Hypothalamus (tissue), 51 donors: ENCODE measurements at places on chromosomes 5 and 9.

DNA sequence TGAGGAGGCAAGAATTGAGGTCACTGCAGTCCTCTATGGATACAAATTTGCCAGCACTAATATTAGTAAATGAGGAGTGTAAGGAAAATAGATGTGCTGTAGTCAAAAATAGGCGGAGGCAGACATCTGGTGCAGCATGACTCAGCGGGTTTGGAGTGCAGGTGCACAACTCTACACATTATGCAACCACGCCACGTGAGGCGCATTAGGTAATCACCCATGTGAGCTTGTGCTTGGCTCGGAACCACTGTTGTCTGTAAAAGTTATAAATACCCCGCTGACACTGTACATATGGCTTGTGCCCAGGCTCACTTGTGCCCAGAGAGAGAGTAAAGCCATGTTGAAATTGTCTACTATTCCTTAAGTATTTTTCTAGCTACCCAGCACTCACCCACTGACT lies 623.5 kb upstream of the NUDT12 start:
- no peak for DNase-seq

- no peak for DNase-seq
Measured at GRCh38 chr9:98135558-98135934, 16.5 kb upstream of the TRIM14 start.

- no peak for DNase-seq
Measured at GRCh38 chr9:91541734-91542133, 118.1 kb upstream of the NFIL3 start.

- no peak for DNase-seq
Measured at GRCh38 chr5:176366232-176366894, 1.1 kb downstream of the ARL10 start.

DNA sequence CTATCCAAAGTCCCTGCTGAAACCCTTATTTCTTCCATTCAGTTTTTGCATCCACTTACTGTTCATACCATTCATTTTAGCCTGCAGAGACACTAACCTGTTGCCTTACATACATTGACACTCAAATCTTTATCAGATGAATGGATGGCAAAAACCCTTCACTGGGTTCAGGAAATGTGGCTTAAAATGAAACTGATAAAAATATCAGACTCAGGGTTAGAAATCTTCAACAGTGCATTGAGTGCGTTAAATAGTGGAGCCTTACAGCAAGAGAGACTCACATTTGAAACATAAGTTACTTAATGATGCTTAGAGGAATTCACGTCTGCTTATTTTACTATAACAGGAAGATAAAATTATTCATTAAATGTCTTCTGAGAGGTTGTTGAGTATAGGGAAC lies 28.0 kb upstream of the BNC2 start:
- DNase-seq, result no peak

DNA sequence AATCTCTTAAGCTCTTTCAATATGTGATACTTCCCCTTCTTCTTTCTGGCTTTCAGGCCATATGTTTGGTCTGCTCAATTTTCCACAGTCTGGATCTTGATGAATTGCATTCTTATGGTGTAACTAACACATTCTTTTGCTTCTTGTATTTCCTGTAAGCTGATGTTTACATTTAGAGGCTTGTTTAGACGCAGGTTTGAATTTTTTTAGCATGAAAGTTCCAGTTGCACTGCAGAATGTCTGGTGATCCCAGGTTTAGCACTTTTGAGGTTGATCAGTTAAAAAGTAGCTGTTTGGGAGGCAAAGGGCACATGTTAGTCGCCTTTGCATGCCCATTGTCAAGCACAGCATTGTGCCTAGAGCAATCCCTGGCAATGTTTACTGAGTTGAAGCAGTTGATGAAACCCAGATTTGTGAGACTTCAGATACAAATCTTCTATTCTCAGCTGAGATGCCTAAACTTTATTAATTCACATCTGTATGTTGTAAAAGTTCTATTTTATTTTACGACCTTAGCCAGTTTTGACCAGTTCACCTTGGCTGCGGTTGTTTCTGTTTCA lies 59.6 kb upstream of the SPATA31C2 start:
- DNase-seq, result no peak

- DNase-seq, result no peak
Measured at GRCh38 chr9:74920944-74921626, 31.6 kb downstream of the C9orf40 start.

- DNase-seq, result no peak
Measured at GRCh38 chr5:57335092-57335660, 147.4 kb downstream of the ACTBL2 start.

GRCh38 chr9:36902080-36902716 lies 131.9 kb downstream of the PAX5 start:
- DNase-seq, result no peak

DNA sequence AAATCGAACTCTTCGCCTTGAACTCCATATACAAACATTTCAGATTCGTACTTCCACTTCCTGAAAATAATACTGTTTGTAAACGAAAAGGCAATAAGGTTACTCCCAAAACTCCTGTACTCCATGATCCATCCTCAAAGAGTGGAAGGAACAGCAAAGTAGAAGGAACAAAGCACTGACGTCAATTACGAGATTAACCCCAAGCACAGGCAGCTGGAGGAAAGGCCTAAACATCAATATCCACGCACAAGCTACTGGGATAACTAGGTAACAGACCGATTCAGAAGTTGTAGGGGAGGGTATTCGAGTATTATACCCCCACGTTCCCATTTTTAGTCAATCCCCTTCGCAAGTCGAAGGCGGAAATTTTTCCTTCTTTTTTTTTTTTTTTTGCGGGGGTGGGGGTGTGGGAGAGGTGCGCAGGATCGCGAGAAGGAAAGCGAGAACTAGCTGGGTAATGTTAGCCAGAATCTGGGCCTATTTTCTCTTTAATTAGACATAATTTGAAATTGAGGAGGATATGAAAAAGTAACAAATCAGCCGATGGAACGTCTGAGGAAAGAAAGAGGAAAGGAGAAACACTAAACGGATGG lies 909 bp downstream of the AFF4 start:
- DNase-seq, result peak; percentile 22

GRCh38 chr9:100601216-100601615 lies 23.3 kb downstream of the CAVIN4 start:
- no peak for DNase-seq

GRCh38 chr9:118223111-118223510 lies 518.9 kb downstream of the TLR4 start:
- DNase-seq, result no peak

DNA sequence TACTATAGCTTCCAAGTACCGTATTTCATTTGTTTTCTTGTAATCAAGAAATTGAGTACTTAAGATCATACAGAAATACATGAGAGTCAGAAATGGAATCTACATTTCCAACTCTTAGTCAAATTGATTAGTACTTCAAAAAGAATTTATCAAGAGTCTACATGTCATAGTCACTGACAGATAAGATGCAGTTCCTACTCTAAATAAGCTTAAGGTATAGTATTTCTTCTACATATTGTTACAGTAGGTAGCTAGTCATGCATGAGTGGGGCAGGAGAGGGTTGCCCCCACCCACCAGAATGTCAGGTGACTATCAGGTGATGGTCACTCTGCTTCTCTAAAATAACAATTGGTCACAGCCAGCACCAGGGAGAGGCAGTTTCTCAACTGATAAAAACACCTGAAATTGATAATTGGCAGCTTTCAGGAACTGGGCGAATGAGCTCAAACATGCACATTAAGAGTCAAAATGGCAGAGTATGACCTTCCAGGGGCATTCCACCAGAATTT lies 2.9 kb downstream of the BAAT start:
- DNase-seq, result no peak

GRCh38 chr5:82375488-82376244 lies 97.5 kb upstream of the RPS23 start:
- no peak for DNase-seq

DNA sequence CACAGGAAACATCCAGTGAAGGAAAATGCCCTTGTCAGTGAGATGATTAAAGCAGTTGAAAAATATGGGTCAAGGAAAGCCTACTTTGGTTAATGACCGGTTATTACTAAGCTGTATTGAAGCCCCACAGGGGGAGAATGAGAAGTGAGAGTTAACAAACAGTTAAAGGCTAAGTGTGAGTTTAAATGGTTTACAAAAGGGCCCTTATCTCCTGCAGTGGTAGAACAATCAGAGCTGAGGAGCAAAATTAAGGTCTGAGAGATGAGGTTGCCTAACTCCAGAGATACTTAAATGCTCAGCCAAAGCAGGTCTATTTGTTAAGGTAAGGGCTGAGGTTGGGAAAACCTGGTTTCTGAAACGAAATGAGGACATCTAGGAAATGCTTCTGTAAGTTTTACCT lies 75.1 kb upstream of the FER start:
- DNase-seq, result no peak

GRCh38 chr5:126122942-126123341 lies 300.3 kb upstream of the GRAMD2B start:
- no peak for DNase-seq
